ENCODE measurements at places on chromosomes 12 and 14.

- no peak for DNase-seq
Measured at GRCh38 chr12:14993117-14993516, 20.3 kb downstream of the PDE6H start.

GRCh38 chr14:98903371-98903770, 368.6 kb downstream of the BCL11B start:
- no peak for DNase-seq

GRCh38 chr14:55585854-55586253, 5.8 kb downstream of the KTN1 start:
- DNase-seq, result no peak

GRCh38 chr14:50363714-50364111, 33.0 kb downstream of the CDKL1 start:
- DNase-seq, result peak; percentile 72

DNA sequence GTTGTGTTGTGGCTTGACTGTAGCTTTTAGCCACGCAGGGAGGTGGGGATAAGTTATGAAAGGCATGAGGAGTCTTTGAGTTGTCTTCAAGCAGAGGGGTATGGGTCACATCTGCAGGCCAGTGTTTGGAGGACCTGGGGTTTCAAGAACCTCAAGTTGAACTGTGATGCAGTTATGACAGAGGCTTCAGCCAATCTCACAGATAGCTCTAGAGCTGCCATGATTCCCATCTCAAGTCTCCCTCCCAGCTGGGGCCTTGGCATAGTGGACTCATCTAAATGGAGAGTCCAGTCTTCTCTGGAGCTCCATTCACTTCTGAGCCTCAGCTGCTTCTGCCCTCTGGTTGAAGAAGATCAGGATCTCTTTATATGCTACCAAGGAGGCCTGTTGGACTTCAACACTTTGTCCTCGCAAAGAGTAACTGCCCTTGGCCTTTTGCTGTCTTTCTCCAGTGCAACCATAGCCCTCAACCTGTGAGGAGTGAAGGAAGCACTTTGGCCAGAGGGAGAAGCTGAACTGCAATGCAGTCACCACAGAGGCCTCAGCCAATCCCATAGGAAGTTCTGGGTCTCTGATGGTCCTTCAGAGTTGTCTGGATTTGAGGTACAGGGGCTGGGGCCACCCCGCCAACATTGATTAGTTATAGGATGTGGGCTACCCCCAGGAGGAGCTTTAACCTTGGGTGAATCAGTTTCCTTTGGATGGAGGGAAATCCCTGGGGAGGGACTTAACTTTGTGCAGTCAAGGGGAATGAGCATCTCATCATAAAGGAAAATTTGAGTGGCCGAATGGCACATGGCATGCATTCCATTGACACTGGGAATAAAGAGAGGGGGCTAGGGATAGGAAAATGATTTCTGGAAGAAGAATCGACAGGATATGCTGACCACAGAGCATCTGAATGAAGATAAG, 230.5 kb downstream of the PCNX1 start:
- DNase-seq, result no peak

DNA sequence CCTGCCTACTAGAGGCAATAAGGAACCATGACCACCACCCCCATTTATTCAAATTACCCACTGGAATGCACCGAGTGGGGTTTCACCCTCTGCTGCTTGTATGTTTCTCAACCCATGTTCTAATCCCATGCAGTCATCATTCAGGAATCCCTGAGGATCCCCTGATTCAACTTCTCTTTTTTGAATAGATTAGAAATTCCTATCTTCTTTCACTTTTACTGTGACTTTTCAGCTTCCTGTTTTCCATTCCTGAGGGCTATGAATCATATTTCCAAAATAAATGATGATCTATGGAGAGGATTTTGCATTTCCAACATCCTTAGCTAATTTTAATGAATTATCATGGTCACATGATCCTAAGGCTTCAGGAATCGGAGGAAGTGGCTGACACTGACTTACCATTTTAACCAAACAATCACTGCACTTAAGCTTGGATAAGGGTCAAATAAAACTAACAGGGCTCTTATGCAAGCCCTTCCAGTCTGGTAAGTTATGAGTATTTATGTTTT, 19.4 kb upstream of the P2RX4 start:
- DNase-seq, result peak; percentile 91

GRCh38 chr14:79419571-79420327, 791.6 kb downstream of the DIO2 start:
- DNase-seq, result no peak

DNA sequence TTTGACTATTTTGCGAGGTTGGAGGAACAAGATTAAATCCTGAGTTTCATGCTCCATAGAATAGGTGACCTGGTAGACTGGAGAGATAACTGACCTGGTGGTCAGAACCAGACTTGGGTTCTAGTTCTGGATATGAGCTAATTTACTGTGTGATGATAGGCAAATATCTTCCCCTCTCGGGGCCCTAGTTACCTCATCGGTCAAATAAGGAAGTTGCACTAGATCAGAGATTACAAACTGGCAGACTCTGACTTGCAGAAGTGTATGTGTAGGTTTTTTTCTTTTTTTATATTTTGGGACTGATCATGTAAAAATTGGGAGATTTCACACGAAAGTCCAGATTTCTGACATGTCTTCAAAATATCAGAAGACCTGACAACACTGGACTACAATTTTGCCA, 37.0 kb downstream of the RPH3A start:
- DNase-seq, result no peak

DNA sequence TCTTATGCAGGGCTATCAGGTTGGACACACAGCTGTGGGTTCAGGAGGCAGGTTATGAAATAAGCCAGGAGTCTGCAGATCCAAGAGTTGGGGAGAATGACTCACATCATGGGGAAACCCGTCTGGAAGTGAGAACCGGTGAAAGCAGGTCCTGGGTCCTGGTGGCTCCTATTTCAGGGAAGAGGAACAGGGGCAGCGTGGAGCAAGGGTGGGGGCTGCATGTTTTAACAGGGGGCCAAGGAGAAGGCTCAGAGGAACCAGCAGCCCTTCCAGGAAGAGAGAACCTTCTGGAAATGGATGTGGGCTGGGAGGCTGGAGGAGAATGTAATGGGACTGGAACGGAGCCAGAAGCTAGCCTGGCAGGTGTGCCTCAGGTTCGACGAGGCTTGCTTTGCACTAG, 7.8 kb upstream of the KRT74 start:
- DNase-seq, result no peak

Measured in muscle of back (tissue), 13 donors.